Esophagus squamous epithelium (tissue), 5 donors: ENCODE measurements at places on chromosomes 16 and 17.

DNA sequence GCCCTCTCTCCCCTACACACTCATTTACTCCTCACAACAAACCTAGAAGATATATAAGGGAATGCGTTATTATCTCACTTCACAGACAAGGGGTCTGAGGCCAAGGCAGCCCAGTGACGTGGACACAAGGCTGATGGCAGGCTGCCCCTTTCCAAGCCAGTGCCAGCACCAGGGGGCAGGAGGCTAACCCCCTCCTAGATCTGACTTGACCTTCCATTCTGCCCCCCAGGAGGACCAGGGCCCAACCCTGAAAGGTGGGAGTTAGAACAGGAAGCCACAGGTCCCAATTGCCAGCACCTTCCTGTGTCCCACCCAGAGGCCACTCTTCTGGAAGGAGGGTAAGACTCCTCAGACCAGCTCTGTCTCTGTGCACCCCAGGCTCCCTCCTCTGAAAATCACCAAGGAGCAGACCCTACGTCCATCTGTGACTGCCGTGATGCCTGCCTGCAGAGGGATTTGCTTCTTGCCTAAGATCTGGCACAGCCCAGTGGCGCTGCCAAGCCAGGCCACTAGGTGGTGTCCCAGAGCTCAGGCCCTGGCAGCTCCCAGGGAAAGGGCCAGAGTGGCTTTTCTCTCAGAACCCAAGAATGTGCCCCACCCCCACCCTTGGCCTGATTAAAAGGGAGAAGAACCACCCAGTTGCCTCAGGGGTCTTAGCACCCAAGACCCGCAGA is 42.4 kb upstream of the MRPS23 start:
- DNase-seq, result peak; percentile 33

GRCh38 chr17:82598256-82599119 is 49.8 kb downstream of the WDR45B start:
- no peak for DNase-seq

GRCh38 chr17:6997171-6997570 is 1.3 kb downstream of the ALOX12 start:
- no peak for DNase-seq

DNA sequence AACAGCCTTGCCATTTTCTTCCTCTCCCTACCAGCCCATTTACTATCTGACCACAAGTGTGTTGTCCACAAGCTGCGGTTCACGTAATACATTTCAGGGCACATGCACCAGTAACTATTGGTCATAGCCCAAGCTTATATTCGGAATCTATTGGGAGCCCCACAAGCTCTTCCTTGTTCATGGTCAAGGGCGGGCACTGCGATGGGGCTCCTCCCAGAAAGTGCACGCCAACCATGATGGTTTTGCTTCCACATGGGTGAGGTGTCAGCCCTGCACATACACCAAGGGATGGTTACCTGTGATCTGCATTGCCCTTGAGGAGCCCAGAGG is 12.1 kb downstream of the THRA start:
- no peak for DNase-seq

- no peak for DNase-seq
Measured at GRCh38 chr16:54425068-54425467, 138.5 kb upstream of the IRX3 start.
